ENCODE measurements at places on chromosomes 12 and 14.

DNA sequence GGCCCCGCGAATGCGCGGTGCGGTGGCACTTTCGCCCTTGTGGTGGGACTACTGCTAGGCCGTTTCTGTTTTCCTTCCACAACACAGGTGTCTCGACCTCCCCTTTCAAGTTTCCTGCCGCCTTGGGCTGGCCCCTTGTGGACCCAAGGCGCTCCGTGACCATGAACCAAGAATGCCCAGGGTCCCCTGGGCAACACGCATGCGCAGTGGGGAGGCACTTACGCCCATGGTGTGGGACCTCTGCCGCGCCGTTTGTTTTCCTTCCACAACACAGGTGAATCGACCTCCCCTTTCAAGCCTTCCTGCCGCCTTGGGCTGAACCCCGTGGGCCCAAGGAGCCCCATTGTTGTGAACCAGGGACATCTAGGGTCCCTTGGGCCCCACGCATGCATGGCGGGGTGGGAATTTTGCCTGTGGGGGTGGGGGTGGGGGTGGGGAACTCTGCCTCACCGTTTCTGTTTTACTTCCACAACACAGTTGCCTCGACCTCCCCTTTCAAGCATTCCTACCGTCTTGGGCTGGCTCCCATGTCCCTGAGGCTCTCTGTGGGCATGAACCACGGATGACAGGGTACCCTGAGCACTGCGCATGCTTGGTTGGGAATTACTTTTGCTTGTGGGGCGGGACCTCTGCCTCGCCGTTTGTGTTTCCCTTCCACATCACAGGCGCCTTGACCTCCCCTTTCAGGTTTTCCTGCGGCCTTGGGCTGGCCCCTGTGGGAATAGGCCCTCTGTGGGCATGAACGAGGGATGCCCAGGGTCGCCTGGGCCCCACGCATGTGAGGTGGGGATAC, 355.1 kb downstream of the ALG10 start:
- no peak for DNase-seq

DNA sequence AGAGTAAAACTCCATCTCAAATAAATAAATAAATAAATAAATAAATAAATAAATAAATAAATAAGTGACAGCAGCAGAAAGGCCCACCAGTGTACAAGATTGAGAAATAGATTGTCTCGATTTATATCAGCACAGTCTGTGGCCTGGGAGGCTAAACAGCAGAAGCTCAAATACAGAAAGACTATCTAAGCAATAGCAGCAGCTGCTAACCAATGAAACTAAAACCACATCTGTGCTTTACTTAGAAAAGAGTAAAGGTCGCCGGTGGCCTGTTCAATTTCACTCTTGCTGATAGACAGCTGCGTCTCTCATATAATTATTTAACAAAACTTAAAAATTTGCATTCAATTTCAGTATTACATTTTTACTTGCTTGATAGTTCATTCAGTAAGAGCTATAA, 325.7 kb downstream of the CEP128 start:
- no peak for DNase-seq

DNA sequence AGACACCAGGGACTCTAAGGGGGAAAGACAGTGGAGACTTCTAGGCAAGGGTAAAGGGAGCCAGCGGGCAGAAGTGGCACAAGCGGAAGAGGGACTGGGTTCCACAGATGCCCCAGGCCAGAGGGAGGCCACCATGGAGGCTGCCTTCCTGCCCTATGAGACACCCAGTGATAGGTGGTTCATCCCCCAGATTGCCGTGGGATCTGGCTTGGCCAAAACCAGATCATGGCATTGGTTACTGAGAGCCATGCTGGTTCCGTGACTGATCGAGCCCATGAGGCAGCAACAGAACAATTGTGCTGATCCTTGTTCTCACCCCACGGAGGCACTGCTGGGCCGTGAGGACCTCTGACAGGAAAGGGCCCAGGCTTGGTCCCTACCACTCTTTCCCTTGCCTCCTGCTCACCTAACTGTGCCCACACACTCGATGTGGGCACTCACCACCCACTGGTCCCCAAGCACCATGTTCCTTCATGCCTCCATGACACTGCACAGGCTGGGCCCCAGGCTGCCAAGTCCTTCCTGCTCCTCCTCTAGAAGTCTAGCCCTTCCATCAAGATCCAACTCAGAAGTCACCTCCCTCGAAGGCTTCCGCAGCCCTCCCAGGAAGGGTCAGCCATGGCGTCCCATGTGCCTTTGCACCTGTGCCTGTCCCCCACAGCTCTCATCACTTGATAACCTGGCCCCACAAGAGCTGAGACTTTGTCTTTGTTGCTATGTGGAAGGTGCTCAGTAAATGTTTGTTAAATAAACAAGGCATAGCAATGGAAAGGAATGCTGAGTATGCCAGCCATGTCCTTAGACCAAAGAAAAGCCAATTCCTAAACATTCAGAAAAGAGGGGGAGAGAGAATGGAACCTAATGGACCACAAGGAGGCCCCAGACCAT, 7.3 kb downstream of the KRT79 start:
- no peak for DNase-seq

GRCh38 chr12:33357181-33357580, 82.4 kb downstream of the SYT10 start:
- no peak for DNase-seq

Measured in HEK293T (cell line).